ENCODE measurements at places on chromosomes 1 and 21.

- DNase-seq = no peak
Measured at GRCh38 chr1:113691184-113691583, 68.1 kb downstream of the PHTF1 start.

DNA sequence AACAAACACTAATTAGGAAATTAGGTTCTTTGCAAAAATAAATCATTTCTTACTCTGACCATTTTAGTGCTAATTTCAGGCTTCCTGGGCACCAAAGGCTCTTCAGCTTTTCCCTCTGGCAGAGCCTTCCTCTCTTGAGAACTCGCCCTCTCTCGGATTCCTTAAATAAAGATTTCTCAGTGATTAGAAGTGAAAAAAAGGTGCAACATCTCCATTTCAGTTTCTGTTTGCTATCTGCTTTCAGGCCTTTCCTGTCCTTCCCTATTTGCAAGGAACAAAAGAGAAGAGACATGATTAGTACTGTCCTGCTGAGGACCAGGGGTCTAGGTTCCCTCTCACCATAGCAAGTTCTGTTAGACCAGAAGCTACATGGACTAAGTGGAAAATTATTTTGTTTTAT, 27.8 kb upstream of the CACYBP start:
- DNase-seq = no peak

GRCh38 chr1:35935442-35936388, 4.8 kb downstream of the AGO3 start:
- DNase-seq = no peak

DNA sequence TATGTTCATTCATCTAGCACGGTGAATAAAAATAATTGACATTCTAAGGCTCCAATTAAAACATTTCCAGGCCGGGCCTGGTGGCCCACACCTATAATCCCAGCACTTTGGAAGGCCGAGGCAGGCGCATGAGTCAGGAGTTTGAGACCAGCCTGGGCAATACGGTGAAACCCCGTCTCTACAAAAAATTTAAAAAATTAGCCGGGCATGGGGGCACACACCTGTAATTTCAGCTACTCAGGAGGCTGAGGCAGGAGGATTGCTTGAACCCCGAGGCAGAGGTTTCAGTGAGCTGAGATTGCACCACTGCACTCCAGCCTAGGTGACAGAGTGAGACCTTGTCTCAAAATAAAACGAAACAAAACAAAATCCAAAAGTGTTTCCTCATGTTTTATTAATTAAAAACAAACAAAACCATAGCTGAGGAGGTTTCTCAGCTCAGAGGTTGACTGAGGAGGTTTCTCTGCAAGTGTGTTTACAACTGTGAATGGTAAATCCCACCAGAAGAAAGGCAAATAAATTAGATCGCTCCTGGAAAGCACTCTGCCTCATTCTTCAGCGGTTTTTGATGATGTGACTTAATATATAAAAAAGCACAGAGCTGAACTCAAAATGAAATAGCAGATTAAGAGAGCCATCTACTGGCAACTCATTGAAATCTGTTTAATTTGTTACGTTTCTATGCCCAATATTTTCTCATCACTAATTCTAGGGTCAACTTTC, 37.7 kb upstream of the ATG4C start:
- no peak for DNase-seq

DNA sequence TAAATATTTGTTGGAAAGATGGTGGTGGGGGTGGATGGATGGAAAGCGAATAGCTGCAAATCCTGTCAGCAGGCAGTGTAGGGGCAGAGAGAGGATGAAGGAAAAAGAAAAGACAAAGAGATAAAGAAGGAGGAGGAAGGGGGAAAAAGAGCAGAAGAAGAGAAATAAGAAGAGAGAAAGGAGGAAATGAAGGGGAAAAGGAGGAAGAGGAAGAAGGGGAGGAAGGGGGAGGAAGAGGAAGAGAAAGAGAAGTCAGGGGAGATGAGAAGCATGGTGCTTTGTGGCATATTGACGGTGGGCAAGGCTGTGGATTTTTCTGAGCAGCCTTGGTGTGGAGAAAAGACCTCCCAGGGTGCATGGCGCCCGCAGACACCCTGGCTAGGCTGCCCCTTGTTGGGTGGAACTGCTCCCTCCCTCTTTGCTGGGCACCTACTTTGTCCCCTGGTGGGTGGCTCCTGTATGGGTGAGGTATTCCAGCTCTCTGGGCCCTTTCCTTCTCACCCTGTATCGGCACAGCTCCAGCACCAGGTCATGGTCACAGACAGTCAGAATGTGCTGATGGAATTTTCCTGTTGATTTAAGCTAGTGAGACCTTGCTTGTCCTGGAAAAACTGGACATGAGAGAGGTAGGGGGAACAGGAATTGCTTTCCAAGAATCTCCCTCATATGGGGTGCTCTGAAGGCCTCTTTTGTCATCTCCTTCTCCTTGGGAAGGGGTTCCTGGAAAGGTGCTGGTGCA, 45.7 kb upstream of the TLR5 start:
- no peak for DNase-seq

DNA sequence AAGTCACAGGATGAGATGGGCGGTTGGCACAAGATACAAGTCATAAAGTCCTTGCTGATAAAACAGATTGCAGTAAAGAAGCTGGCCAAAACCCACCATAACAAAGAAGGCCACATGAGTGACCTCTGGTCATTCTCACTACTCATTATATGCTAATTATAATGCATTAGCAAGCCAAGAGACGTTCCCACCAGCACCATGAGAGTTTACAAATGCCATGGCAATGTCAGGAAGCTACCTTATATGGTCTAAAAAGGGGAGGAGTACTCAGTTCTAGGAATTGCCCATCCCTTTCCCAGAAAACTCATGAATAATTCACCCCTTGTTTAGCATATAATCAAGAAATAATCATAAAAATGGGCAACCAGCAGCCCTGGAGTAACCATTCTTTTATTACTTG, 74.9 kb upstream of the APP start:
- DNase-seq = no peak

GRCh38 chr1:56389813-56390212, 189.6 kb downstream of the PLPP3 start:
- no peak for DNase-seq

- peak; percentile 82 for DNase-seq
Measured at GRCh38 chr1:113871597-113872113, at the start of gene PTPN22. Gene PTPN22 (minus strand): TSS chr1:113871712.

GRCh38 chr1:69421286-69421685, 146.4 kb upstream of the LRRC7 start:
- DNase-seq = no peak

GRCh38 chr1:197921235-197922069, 4.3 kb downstream of the LHX9 start:
- no peak for DNase-seq

- DNase-seq = no peak
Measured at GRCh38 chr1:228016181-228016510, 9.3 kb downstream of the WNT3A start.

GRCh38 chr1:158716335-158716734, 4.2 kb downstream of the OR6K3 start:
- no peak for DNase-seq

- DNase-seq = no peak
Measured at GRCh38 chr1:96749618-96750017, 28.0 kb downstream of the PTBP2 start.

- no peak for DNase-seq
Measured at GRCh38 chr1:4916610-4917009, 262.2 kb downstream of the AJAP1 start.

GRCh38 chr1:15427280-15427666, 11.0 kb upstream of the CTRC start:
- no peak for DNase-seq

- DNase-seq = no peak
Measured at GRCh38 chr1:161952607-161953172, 71.0 kb downstream of the OLFML2B start.

DNA sequence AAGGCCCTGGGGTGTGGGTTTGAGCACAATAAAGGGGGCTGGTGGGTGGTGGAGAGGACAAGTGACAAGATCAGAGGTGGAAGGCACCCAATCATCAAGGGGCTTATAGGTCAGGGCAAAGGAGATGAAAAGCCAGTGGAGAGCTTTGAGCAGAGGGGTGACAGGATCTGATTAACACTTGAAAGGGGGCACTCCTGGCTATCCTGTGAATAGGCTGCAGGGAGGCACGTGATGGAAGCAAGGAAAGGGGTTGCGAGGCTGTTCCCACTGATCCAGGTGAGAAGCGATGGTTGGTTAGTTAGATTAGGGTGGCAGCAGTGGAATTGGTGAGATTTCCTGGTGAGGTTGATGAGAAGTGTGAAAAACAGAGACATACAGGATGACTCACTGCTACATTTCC, 80.6 kb downstream of the WLS start:
- no peak for DNase-seq

DNA sequence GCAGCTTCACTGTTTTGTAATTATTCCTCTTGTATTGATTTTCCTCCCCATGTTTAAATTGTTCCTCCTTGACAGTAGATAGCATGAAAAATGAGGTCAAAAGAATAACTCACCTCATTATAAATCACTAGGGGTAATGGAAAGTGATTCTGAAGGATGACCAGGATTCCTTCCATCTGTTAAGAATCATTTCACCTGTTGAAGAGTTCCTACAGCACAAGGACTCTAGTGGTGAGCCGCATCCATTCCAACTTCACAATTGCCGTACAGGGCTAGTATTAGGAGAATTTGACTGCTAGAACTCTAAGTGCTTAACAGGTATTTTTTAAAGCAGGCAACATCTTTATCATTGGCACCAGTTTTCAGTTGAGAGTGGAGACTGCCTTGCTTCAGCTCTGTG, 13.7 kb downstream of the PPP1R12B start:
- DNase-seq = no peak

GRCh38 chr1:11571906-11572616, 82.2 kb downstream of the FBXO2 start:
- DNase-seq = no peak

DNA sequence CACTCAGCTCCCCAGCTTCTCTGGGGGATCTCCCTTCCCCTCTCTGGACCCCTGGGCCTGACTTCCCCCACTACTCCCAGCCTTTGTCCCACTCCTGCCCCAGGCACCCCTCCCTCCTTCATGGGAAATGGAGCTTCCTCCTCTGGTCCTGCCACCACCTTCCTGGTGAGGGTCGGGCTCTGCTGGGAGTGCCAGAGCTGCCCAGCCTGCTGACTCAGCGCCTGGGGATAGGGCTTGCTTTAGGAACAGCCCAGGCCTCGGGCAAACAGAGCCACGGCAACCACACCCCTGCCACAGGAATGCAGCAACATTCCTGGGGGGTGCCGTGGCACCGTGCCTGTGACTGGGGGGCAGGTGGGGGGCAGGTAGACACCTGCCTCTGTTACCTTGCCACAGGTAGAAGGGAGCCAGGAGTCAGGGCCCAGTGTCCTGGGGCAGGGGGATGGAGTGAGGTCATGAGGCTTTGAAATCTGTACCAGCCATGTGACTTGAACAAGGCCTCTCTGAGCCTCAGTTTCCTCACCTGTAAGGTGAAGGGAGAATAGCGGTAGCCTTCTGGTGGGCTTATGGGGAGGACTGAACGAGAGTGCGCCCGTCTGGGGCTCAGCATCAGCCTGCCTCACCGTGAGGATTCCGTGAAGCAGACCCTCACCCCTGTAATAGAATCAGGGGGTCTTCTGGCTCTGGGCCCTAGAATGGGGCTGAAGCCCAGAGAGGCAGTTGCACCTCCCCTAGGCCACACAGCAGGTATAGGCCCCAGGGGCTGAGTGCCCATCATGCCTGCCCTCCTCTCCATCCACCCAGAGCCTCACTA, 17.8 kb upstream of the EPHA2 start:
- no peak for DNase-seq

GRCh38 chr1:43460988-43461693, 7.4 kb upstream of the HYI start:
- no peak for DNase-seq

- DNase-seq = no peak
Measured at GRCh38 chr1:171984850-171985485, 143.7 kb downstream of the DNM3 start.

DNA sequence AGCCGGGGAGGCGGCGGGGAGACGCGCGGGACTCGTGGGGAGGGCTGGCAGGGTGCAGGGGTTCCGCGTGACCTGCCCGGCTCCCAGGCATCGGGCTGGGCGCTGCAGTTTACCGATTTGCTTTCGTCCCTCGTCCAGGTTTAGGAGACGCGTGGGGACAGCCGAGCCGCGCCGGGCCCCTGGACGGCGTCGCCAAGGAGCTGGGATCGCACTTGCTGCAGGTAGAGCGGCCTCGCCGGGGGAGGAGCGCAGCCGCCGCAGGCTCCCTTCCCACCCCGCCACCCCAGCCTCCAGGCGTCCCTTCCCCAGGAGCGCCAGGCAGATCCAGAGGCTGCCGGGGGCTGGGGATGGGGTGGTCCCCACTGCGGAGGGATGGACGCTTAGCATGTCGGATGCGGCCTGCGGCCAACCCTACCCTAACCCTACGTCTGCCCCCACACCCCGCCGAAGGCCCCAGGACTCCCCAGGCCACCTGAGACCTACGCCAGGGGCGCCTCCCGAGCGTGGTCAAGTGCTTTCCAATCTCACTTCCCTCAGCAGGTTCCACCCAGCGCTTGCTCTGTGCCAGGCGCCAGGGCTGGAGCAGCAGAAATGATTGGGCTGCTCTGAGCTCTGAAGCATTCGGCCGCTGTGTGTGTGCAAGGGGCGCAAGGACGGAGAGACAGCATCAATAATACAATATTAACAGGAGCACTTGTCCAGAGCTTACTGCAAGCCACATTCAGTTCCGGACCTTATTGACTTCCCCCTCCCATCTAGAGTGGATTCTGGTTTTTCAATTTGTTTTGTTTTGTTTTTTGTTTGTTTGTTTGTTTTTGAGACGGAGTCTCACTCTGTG, 10.3 kb downstream of the SIM2 start:
- DNase-seq = no peak

DNA sequence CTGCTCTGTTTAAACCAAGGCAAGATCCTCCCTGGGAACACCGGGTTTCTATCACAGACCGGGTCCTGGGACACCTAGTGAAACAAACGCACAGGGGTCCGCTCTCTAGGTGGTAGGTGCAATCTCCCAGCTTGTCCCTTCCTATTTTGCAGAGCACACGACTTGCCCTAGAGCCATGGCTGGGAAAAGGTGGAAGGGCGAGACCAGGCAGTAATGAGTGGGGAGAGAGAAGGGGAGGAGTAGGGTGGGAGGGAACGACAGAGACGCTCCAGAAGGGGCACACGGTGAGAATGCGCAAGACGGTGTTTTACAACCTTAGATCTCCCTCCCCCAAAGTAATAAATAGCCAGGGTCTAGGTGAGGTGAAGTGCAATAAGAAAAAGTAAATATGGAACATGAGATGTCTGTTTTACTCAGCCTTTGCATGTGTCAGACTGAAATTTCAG, 9.3 kb upstream of the ARHGAP29 start:
- no peak for DNase-seq

DNA sequence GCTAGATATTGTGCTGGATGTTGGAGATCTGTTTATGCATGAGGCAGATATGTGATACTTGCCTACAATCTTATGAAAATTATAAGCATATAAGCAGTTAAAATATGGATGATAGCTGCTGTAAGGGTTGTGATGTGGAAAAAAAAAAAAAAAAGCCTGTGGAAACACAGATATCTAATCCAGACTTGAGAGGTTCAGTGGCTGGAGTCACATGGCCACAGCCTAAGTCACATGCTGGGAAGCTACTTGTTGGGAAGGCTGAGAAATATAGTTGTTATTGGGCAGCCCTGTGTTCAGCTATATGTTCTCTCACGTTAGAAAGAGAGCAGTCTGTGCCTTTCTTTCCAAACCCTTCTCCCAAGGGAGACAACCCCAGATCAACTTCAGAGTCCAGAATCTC, 15.1 kb downstream of the RAVER2 start:
- no peak for DNase-seq

- DNase-seq = peak; percentile 1
Measured at GRCh38 chr1:239308701-239309333, 77.6 kb upstream of the CHRM3 start.
